ENCODE measurements at places on chromosomes 5 and 9.

DNA sequence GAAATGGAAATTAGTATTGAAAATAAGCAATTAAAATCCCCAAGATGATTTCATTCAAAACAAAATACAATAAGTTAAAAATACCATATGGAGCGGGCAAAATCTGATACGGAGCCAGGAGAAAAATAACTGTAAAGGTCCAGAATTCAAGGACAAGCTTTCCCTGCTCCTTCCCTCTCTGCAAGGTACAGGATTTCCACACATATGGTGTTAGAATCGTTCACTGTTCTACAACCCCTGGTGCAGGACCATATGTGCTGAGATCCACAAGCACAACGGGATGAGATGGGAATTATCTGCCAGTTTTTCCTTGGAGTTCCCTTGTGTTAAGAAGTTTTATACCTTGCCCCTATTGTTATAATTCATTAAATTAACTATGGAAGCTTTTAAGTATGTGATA is 94.7 kb upstream of the DMAC1 start:
- no peak for DNase-seq

DNA sequence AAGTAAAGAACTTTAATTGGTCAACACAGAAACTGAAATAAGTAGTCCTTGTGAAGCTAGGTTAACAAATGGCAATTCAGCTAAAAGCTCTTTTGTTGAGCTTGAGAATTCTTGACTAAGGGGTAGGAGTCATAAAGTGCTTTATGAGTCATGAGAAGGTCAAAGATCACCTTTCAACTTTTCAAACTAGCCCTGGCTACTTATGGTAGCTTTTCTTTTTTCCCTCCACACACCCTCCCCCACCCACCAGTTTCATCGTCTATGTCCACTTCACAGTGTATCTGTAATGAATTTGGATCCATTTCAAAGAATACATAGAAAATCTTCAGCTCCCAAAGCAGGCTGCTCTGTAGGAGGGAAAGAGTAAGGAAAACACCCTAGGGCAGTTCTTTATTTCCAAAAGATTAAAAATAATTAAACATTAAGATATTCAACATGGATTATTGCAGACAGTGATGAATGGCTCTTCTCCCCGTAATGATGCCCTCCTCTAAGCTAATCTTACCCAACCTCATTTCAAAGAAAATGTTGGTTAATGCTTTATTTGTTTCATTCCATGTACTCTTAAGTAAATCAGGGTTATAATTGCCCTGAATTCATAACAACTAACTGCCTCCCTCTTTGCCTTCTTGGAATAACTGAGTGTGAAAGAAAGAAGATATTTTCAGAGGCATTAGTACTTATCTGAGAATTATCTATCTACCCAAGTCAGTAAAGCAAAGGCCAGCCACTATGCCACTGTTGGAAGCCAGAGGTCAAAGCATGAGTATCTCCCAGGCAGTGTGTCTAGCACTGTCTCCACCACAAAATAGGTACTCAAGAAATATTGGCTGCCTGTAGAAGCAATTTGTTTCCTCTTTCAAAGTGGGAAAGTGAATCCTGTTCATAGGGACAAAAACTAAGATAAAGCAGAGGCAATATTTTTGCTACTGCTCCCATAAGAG is 290.6 kb downstream of the PIK3R1 start:
- DNase-seq = no peak

DNA sequence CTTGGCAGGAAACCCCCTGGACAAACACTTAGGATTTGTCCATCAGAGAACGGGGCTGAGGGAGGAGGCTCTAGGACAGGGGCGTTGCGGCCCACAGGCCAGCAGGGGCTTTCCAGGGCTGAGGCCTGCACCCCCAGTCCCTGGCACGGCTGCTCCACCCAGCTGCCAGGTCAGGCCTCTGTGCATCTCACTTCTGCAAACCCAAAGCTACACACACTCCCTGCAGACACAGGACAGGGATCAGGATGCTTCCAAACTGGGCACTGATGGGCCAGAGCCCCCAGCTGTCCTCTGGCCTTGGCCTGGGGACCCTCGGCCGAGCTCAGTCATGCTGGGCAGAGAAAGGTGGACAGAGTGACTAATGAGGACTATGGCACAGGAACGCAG is 106.2 kb upstream of the SARDH start:
- DNase-seq = no peak

DNA sequence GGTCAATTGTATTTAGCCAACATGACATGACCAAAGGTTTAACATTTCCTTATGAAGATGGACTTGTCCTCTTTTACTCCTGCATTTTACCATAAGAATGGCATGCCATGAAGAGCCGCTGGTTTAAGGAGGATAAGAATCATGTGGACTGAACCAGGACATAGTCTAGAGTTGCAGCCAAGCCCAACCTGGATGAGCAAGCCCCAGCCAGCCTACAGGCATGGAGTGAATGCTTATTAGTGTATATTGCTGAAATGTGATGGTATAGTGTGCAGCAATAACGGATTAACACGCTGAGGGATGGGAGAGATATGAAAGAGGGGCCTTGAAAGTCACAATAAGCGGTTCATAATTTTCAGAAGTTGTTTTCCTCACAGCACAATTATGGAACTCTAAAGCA is 523.2 kb downstream of the NTRK2 start:
- DNase-seq = no peak

DNA sequence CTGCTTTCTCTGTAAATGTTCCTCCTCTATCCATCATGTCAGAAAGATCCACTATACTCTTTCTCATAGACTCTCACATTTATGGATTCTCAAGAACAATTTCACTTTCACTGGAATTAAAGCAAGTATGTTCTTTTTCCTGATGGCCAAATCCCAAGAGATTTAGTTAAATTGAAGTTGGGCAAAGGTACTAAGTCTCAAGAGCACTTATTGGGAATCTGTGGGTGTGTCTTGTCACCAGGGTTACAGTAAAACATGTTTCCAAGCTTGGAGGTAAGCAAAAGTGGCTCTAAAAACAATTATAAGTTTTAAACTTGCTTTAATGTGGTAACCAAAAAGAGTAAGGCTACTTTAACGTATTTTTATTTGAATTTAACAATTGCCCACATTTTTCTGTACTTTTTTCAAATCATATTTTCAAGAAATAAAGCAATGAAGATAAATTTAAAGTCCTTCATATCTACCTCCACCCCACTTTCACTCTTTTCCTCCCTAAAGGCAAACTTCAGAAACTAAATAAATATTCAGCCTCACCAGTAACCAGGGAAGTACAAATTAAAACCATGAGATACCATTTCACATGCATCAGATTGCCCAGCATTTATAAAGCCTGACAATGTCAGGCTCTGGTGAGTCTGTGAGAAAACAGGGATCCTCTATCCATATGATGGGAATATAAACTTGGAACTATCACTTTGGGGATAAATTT is 387.4 kb downstream of the CETN3 start:
- DNase-seq = no peak

- no peak for DNase-seq
Observed at GRCh38 chr5:39223565-39224156, 4.3 kb upstream of the FYB1 start.

GRCh38 chr9:111078391-111079038 is 40.2 kb upstream of the LPAR1 start:
- DNase-seq = no peak

DNA sequence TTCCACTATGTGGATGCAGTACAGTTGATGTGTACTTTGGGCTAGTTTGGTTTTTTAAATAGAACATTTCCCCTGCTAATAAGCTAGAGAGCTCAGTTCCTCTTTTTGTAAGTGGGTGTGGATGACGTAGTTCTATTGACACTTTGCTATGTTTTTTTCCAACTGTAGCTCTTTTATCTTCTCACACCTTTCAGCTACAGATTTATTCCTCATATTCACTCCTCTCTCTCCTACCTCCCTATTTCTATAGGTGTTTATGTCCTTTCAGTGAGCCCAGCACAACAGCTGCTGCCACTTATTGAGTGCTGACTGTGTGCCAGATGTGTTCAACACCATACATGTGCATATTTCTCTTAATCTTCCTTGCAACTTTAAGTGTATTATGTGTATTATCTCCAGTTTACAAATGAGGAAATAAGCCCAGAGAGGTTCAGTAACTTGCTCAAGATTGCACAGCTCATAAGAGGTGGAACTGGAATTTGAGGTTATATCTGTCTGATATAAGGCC is 215.7 kb downstream of the SEMA6A start:
- no peak for DNase-seq

- DNase-seq = no peak
Observed at GRCh38 chr9:99825172-99826046, 3.7 kb downstream of the NR4A3 start.

DNA sequence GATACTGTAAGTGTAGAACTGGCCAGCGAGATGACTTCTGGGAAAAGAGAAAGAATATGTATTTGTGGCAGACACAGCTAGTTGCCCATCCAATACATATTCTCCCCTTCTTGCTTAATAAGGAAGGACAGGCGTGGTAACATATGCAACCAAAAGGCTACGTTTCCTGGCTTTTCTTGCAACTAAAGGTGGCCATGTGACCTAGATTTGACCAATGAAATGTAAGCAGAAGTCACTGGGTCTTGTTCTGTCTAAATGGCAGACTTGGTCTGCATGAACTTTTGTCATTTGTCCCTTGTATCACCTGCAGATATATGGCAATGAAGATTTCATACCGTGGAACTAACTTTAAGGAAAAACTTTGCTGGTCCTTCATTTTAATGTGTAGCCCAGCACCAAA is 183.8 kb downstream of the CDH12 start:
- no peak for DNase-seq

GRCh38 chr9:69273161-69273560 is 51.9 kb upstream of the ENTREP1 start:
- no peak for DNase-seq

- no peak for DNase-seq
Observed at GRCh38 chr9:78004478-78005229, 27.0 kb downstream of the GNAQ start.

DNA sequence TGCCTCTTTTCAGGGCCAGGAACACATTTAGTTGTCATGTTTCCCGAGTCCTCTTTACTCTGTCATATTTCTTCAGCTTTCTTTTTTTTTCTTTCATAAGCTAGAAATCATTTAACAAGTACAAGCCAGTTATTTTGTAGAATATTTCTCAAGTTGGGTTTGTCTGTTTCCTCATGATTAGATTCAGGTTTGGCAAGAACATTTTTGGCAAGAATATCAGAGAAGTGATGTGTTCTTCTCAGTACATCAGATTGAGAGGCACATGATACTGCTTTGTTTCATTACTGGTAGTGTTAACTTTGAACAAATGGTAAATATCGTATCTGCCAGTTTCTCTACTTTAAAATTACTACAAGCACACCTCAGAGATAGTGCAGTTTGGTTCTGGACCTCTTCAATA is 45.1 kb downstream of the PCSK5 start:
- no peak for DNase-seq

DNA sequence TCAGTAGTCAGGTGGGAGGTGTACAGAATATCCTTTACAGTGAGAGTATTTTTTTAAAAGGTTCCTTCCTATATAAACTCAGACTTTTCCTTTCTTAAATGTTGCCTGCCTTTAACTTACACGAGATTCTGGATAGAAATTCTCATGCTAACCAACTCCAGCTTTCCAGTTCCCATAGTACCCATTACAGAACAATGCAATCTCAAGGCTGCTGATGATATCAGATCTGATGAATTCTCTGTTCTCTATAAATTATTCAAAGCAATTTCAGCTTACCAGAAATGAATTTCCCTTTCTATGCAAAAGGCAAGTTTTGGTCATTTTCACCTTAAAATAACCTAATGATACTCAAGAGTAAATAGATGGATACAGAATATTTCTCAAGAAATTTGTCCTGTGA is 90.3 kb downstream of the NUDT12 start:
- DNase-seq = no peak

GRCh38 chr9:90307167-90307833 is 335.3 kb downstream of the DIRAS2 start:
- no peak for DNase-seq

DNA sequence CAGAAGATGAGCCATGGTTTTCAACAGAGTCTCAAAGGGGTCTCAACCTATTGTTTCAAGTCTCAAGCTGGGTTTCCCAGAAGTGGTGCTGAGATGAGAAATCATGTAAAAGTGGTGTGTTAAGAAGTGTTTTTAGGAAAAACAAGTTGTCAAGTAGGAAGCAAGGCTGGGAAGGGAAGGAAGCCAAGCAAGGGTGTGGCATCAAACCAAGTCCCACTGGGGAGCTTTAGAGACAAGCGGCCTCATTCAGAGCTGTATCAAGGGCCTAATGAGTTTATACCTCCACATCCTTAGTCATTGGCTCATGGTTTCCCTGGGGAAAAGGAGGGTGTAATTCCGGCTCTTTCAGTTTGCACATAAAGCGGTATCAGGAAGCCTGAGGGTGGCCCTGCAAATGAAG is 26.4 kb upstream of the GABRB2 start:
- no peak for DNase-seq

DNA sequence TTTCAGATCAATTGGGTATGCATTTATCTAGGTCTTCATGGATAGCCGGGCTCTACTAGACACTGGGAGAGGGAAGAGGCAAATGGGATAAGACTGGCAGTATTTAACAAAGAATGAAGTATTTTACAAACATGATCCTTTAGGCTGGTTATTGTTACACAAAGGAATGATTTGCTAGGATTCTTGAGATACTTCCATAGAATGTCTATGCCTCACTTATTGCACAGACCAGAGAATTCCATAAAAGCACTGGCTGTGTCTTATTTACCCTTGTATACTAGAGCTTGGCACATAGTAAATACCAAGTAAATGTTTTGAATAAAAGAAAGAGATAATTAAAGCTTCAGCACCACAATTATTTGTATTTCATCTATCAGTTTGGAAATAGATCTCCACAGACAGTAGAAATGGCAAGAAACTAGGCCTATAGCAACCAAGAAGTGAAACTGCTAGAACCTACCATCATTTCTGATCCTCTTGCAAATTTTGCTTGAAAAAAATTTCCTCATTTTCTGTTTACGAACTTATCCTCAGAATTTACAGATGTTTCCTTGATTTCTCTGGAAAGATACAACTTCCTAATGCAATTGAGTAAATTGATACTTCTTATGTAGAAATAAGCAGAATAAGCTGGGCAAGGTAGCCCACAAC is 3.8 kb downstream of the PDCD1LG2 start:
- no peak for DNase-seq

DNA sequence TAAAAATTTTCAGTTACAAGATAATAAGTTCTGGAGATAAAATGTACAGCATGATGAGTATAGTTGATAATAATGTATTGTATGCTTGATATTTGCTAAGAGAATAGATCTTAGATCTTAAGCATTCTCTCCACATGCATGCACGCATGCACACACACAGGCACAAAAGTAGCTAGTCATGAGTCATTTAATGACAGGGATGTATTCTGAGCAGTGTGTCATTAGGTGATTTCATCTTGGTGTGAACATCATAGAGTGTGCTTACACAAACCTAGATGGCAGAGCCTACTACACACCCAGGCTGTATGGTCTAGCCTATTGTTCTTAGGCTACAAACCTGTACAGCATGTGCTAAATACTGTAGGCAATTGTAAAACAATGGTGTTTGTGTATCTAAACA is 124.2 kb downstream of the PTTG1 start:
- no peak for DNase-seq

GRCh38 chr9:79662537-79662956 is 90.8 kb downstream of the TLE4 start:
- no peak for DNase-seq

DNA sequence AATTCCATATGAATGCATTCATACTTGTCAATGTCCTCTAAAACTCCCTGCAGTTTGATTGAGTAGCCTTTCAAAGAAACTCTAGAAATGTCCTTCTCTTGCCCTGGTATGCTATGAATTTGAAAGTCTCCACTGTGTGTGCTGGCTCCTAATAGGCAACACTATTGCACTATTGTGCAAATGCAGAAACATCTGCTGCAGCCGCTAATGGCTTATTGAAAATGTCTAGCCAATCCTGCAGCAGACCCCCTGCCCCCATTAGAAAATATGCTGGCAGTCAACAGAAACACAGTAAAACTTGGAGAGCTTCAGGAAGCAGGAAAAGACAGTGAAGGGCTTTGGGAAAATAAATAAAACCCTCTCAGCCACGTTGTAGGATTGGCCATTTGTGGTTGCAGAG is 87.3 kb upstream of the GRAMD2B start:
- DNase-seq = no peak
